Dermis lymphatic vessel endothelial cell (primary cell): ENCODE measurements at places on chromosomes 1 and 21. TPM values are rescaled to one million over a fixed set of nuclear protein-coding genes. Genes with fewer than 3 reads are reported as not detected.

Gene SYTL1
- not detected in 2 replicates for total RNA-seq

Gene FAM151A
- not detected in 2 replicates for total RNA-seq

Gene WNT3A
- total RNA-seq = not detected in 2 replicates

Gene COL16A1
- 0.26 and 0.87 TPM in 2 replicates for total RNA-seq

Gene HES4
- 23.6 and 33.8 TPM in 2 replicates for total RNA-seq

Gene LCE1C
- not detected in 2 replicates for total RNA-seq

Gene TTF2
- 6.1 and 7.7 TPM in 2 replicates for total RNA-seq

Gene CFAP107
- total RNA-seq = under 0.01 TPM in 1 of 2 replicates, not detected in the other

Gene CASQ1
- not detected in 2 replicates for total RNA-seq

Gene CELA2B
- not detected in 2 replicates for total RNA-seq

Gene IL19
- total RNA-seq = not detected in 2 replicates
